Karpas-422 (cell line): ENCODE measurements at places on chromosomes 16 and 17.

- DNase-seq = no peak
Observed at GRCh38 chr16:83959656-83960434, 6.8 kb downstream of the OSGIN1 start.

DNA sequence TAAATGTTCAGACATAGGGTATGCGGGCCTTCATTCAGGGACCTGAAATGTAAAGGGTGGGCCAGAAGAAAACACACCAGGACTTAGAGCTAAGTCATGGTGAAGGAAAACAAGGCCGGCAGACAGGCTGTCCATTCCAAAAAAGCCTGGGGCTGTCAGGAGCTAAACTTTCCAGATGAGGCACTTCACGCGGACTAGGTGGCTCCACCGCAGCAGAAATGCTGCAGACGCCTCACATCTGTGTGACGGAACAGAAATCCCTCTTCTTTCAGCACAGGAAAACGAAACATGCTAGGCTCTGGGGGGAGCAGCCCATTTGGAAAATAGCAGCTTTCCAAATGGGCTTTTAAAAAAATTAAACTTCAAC lies 88.7 kb downstream of the HS3ST3A1 start:
- no peak for DNase-seq

DNA sequence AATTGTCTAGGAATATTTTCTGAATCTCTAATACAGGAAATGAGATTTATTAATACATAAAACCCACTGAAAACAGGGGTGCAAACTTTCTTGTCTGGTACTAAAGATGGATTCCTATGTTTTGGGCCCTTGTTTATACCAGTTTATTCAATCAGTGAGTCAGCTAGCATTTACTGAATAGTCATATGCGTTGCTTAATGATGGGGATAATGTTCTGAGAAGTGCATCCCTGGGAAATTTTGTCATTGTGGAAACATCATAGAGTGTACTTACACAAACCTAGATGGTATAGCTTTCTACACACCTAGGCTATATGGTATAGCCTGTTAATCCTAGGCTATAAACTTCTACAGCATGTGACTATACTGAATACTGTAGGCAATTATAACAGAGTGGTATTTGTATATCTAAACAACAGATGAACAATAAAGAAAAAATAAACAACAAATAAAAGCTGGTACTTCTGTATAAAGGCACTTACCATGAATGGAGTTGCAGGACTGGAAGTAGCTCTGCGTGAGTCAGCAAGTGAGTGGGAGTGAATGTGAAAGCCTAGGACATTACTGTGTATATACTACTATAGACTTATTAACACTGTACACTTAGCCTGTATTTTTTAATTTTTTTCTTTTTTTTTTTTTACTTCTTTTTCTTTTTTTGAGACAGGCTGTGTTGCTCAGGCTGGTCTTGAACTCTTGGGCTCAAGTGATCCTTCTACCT lies 63.7 kb downstream of the SIAH1 start:
- DNase-seq = no peak

DNA sequence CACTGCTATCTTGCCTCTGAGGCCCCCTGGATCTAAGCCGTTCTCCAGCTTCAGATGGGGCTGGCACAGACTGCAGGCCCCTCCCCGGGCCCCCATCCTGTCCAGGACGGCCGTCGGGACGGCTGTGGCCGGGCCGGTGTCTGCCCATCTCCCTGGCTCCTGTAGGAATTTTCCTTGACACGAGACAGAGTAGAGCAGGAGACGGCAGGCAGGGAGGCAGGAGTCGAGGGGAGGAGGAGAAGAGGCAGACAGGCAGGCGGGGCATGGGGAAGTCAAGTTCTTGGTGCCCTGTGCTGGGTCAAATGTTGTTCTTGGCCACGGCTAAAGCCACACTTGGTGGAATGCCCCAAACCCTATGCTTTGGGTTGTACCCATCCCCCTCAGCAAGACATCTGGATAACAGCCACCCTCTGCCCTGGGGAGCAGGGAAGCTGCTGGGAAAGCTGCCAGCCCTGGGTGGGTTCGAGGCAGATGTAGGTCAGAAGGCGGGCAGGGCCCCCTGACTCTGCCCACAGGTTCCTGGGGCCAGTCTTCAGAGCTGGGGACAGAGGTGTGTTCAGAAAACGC lies 4.0 kb downstream of the C1QTNF1 start:
- no peak for DNase-seq

- no peak for DNase-seq
Observed at GRCh38 chr17:10139577-10139976, 58.8 kb downstream of the GAS7 start.

DNA sequence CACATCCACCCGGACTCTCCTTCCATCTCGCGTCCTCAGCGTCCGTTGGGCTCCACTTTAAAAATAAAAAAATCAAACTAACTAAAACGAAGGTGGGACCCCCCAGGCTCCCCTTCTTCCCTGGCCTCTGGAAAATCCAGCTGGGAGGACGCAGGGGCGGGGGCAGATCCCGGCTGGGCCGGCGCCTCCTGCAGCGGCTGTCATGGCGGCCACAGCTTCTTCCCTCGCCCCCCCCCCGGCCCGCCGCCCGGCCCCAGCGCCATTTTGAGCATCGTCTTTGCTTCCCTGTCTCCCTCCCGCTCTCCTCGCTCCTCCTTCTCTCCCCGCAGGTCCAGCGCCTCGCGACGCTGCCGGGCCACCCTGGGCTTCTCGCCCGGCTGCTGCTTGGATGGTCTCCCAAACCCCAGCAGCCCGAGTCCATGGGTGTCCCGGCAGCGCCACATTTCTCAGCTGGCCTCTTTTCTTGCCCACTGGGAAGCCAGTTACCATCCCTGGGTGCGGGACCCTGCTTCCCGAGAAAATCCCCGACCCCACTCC lies 3.3 kb downstream of the HOXB2 start:
- no peak for DNase-seq

DNA sequence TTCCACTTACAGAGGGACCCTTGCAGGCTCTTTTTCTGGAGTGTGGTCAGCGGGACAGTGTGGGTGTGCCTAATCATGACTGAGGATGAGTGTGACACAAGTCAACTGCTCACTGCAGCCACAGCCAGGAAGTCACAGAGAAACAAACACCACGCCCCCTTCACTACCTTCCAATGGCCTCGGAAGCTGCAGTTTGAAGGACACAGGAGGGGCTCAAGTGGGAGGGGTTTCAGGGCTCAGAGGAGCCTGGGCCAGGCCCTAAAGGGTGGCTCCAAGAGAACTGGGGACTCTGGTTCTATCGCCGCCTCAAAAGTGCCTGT lies 116.2 kb upstream of the SDK2 start:
- peak; percentile 58 for DNase-seq

DNA sequence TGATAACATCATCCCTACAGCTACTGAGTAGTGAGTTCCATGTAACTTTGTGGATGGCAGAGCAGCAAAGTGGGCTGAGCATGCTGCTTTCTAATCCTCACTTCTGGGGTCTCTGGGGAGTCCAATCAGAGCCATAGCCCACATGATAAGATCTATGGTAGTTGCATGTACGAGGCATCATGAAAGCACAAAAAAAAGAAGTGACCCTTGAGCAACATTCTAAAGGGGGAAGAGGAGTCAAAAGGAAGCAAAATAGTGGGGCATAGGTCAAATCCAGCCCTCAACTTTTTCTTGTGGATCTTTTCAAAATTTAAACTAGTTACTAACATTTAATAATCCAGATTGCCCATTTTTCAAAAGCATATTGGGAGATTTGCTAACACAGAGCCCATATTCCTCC lies 208.5 kb upstream of the TOX3 start:
- no peak for DNase-seq

GRCh38 chr17:57276621-57277020 lies 20.3 kb downstream of the MSI2 start:
- DNase-seq = no peak

GRCh38 chr17:44363613-44364159 lies at the start of gene FAM171A2:
TSS of gene FAM171A2 (minus strand) at chr17:44363853. CDS start at chr17:44363714, 139 bp downstream.
- DNase-seq = peak; percentile 85

- no peak for DNase-seq
Observed at GRCh38 chr17:34412965-34413441, 50.0 kb upstream of the CCL1 start.

GRCh38 chr17:82640036-82640435 lies 8.2 kb downstream of the WDR45B start:
- DNase-seq = no peak

DNA sequence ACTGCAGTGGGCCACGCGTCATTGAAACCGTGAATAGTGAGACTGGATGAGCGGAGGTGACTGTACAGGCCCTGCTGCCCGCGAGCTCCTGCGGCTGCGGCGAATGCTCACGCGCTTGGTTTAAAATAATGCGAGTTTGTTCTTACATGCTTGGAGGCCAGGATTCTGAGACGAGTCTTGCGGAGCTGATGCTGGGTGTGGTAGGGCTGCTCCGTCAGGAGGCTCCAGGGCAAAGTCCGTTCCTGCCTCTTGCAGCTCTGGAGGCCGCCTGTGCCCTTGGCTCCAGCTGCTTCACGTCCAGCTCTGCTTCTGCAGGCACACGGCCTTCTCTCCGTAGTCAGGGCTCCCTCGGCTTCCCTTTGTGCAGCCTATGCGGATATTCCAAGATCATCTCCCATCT lies 9.5 kb downstream of the ACSF3 start:
- no peak for DNase-seq

DNA sequence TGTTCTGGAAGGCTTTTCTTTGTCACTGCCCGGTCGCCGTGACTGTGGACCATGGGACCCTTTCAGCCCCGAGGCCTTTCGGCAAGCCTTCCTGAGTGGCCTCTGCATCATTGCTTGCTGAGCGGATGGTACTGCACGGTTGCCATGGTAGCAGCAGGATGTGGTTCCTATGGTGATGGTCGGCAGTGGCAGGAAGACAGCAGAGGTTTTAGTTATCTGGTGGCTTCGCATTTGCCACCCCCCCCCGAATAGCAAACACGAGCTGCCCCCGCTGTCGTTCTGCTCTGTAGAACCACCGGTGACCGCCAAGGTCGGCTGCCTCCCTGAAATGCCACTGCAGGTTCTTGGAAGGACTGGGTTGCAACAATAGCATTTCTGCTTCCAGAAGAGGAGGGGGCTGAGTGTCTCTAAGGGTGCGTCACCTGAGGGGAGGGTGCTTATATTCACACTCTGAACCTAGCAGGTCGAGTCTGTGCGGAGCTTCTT lies 76.6 kb downstream of the CMIP start:
- DNase-seq = no peak

DNA sequence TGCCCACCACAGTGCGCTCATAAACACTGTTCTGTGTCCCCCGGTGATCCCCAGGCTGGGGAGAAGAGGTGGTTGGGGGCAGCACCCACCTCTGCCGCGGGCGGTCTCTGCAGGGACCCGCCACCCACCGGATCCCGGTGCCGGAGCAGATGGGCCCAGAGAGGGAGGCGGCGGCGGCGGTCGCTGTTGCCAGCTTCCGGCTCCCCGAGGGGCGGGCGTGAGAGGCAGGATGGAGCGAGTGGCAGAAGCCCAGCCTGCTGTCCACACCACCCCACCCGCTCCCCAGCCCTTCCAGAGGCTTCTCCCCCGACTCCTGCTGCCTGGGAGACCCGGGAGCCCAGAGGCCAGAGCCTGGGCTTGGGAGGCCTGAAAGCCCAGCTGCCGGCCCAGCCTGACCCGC lies 142.6 kb upstream of the CIBAR2 start:
- DNase-seq = no peak

GRCh38 chr17:78960928-78961327 lies 18.8 kb downstream of the LGALS3BP start:
- peak; percentile 11 for DNase-seq

DNA sequence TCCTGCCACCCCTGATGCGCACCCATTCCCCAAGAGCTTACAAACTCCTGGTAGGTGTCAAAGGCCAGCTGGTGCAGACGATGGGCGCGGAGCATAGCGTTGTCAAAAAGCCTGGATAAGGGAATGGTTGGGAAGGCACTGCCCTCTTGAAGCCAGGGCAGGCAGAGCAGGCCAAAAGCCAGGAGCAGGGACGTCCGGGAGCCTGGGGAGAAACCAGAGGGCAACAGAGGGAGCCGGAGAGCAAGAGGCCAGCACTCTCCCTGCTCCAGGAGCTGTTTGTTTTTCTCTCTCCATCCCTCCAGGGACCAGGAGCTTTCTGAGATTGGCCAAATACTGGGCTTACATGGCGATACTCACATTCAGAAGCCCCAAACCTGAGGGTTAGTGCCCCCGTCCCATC lies 334 bp downstream of the GH1 start:
- DNase-seq = no peak

DNA sequence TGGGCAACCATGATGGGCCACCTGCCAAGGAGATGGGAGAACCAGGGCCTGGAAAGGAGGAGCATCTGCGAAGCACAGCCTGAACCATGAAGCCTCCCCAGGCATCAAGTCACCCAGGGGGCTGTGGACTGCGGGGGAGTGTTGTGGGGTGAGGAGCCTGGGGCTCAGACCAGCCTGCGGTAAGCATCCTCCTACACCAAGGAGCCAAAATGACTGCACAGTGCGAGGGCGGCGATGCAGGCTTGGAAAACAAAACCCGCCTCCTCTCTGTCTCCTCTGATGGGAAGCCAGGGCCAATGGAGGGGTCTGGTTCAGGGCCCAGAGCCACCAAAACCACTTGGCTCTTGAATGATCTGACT lies 18.1 kb upstream of the MAF start:
- no peak for DNase-seq

DNA sequence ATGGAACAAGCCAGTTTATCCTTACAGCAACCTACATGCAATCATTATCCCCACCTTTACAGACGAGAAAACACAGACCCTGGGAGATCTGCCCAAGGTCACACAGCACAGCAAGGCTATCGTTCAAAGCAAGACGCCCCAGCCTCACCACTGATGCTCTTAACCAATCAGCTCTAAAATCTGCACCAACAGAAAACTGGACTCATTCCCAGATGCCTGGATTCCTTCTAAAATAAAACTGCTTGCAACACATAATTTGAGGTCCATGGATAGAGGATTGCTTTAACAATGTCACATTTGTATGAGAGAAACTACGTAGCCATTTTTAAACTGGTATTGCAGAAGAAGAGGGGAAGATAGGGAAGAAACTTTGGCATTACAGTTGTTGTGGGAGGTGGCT lies 6.8 kb downstream of the COTL1 start:
- DNase-seq = no peak

DNA sequence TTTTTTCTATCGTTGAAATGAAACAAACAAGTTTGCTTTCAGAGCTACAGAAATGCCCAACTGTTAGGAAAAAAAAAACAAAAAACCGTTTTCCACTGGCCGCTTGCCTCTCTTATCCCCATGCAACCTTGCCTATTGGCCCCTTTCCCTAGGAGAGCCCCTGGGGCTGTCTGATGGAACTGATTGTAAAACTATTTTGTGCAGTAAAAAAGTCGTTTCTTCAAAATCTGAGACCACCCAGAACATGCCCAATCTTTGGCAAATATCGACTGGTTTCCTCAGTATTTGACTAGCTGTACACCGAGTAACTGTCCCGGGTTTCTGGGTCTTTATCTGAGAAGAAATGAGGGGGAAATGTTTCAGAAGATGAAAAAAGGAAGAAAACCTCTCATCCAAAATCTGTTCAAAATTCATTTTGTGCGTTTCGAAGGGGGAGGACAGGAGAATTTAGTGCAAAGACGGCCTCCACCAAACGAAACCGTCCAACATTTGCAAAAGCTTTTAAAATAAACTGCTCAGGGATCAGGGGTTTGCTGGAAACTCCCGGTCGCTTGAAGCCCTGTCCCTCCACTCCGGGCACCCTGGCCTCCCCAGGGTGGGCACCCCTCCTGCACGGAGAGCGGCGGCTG lies 1.1 kb upstream of the GNAO1 start:
- no peak for DNase-seq
